Astrocyte (in vitro differentiated cells and primary cell): ENCODE measurements at places on chromosomes 7 and 10. TPM values are rescaled to one million over a fixed set of nuclear protein-coding genes. Genes with fewer than 3 reads are reported as not detected.

DNA sequence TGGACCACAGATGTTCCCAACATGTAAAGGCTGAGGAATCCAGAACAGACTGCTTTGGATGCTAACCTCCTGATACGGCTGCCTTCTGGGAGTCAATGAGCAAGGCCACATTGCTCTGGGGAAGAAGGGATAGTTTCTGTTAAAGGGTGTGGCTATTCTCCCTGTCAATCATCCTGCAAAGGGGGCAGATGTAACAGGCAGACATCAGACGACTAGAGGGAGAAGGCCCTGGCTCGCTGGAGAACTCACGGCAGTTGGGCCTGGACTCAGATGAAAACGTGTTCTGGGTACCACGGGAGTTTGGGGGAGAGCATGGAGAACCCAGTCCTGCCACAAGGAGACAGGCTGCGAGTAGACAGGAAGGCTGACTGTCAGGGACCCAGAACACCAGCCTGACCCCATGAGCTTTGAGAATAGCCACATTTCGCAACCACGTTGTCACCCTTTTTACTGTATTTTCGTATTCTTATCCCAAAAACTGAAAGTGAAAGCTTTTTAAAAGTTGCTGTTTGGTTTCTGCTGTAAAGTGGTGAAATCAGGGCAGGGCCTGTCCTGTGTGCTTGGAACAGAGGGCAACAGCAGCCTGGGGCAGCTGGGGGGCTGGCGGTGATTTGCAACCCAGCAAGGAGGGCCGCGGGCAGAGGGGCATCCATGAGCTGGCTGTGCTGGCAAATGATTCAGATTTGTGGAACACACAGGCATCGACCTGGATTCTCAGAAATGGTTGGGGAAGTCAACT, 95.3 kb downstream of the MYOF start:
- DNase-seq = no peak

DNA sequence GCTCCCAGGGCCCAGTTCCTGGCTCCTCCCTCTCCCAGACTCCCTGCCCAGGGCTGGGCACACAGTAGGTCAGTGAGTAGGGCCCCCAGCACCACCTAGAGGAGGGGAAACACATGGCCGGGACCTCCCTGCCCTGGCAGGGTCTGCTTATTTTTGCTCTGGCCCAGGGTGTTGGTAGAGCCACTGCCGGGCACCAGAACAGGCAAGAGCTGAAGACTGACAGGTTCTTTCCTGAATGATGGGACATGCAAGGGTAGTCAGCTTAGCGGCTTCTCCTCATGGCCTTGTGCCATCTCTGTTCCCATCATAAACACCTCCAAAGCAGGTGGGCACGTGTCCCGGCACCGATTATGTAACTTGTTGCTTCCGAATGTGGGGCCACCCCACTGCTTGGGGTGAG, 86.5 kb downstream of the NEURL1 start:
- no peak for DNase-seq

Gene CDK14
- total RNA-seq = 26.7 and 30.2 TPM in 2 replicates

Gene CD36
- total RNA-seq = 1.7 and 2.6 TPM in 2 replicates
